ENCODE measurements at places on chromosomes 2 and 18. TPM values are rescaled to one million over a fixed set of nuclear protein-coding genes. Genes with fewer than 3 reads are reported as not detected.

Gene SP9
- total RNA-seq, result not detected

Gene ITGB6
- 0.33 TPM for total RNA-seq

Gene OXER1
- total RNA-seq, result 0.57 TPM

Gene PXDN
- 6.4 TPM for total RNA-seq

Gene GPR35
- total RNA-seq, result 5.9 TPM

Gene MC2R
- 0.05 TPM for total RNA-seq

Gene AGXT
- 0.14 TPM for total RNA-seq

Gene SH3RF3
- 3.2 TPM for total RNA-seq

Gene DNAH6
- 0.66 TPM for total RNA-seq

Gene SLC9A4
- total RNA-seq, result 0.05 TPM

Gene KATNAL2
- total RNA-seq, result 2.2 TPM

Gene NCKAP5
- 2.0 TPM for total RNA-seq

Gene UGT1A1
- total RNA-seq, result 0.09 TPM

Gene UPP2
- not detected for total RNA-seq

Gene EMILIN1
- total RNA-seq, result 9.2 TPM

DNA sequence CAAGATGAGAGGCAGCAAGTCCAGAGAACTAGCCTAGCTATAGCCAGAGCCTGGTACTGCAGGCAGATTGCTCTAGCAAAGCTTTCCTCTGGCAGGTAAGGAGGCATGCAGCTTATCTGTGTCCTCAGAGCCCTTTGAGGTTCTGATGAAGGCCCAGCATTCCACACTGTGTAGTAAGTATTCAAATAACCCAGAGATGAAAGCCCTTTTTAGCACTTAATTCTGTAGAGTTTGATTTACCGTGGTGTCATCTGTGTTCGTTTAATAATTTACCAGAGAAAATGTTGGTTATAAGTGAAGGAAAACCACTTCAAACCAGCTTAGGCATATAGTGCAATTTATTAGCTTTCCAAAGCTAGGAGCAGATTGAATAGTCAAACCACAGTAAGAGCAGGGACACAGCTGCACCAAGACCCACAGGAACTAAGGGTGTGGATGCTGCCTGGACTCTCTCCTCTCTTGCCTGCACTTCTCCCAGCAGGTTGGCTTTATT is 226.6 kb downstream of the BABAM2 start:
- no peaks in the 10 kb centered on the region for H3K36me3 ChIP-seq
- no peaks in the 10 kb centered on the region for H3K4me1 ChIP-seq
- no peak overlapping the region for H3K4me3 ChIP-seq

DNA sequence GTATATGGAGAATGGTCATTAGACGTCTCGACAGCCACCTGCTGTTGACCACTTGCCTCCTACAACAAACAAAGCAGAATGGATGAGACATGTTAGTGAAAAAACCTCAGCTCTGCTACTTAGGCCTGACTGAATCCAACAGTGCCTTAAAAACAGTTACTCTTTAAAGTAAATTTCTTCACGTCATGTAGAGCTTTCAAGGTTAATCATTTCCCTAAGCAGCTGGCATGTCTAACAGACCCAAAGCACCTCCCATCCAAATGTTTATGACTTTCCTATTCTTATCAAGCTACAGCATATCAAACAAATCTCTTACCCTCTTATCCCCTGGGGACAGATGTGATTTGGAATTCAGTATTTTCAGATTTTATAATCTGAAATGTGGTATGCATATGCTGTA is 75.6 kb upstream of the ITGB6 start:
- no peaks in the 10 kb centered on the region for H3K27me3 ChIP-seq
- H3K36me3 ChIP-seq, result peaks cover 11% of the 10 kb centered on the region
- H3K27ac ChIP-seq, result no peak overlapping the region
- no peak overlapping the region for H3K4me3 ChIP-seq

GRCh38 chr2:44817673-44818335 is 123.7 kb upstream of the SIX3 start:
- H3K27me3 ChIP-seq, result no peaks in the 10 kb centered on the region
- no peak for DNase-seq
- H3K4me3 ChIP-seq, result no peak overlapping the region

GRCh38 chr2:25853038-25853638 is 25.1 kb downstream of the ASXL2 start:
- H3K27ac ChIP-seq, result no peak overlapping the region
- no peaks in the 10 kb centered on the region for H3K4me1 ChIP-seq
- no peak for DNase-seq
- no peaks in the 10 kb centered on the region for H3K27me3 ChIP-seq
- H3K36me3 ChIP-seq, result peaks cover 6% of the 10 kb centered on the region
- no peak overlapping the region for H3K4me3 ChIP-seq

GRCh38 chr2:241965931-241966412 is 96.4 kb downstream of the RTP5 start:
- peaks cover 6% of the 10 kb centered on the region for H3K4me1 ChIP-seq
- DNase-seq, result peak; percentile 25

GRCh38 chr2:38690499-38691420 is 24.8 kb downstream of the GALM start:
- no peak for DNase-seq
- H3K4me3 ChIP-seq, result no peak overlapping the region
- H3K36me3 ChIP-seq, result peaks cover 18% of the 10 kb centered on the region
- H3K4me1 ChIP-seq, result no peaks in the 10 kb centered on the region
- H3K27me3 ChIP-seq, result no peaks in the 10 kb centered on the region

DNA sequence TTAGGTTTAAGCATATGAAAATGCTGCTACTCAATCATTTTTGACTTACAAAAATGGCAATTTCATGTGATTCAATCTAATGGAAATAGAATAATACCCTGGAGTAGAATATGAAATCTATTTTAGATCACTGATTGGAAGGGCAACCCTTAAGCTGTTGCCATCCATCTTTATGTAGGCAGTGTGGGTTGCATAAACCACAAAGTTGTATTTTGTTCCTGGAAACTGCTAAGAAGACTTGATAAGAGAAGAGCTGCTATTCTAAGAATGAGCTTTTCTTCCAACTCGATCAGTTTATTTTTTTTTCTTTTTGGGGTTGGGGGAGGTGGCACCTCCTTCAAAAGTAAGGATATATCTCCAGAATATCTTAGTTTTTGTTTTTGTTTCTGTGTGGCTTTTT is 60.2 kb downstream of the CAVIN2 start:
- DNase-seq, result no peak
- H3K27me3 ChIP-seq, result no peaks in the 10 kb centered on the region
- H3K4me3 ChIP-seq, result no peak overlapping the region

DNA sequence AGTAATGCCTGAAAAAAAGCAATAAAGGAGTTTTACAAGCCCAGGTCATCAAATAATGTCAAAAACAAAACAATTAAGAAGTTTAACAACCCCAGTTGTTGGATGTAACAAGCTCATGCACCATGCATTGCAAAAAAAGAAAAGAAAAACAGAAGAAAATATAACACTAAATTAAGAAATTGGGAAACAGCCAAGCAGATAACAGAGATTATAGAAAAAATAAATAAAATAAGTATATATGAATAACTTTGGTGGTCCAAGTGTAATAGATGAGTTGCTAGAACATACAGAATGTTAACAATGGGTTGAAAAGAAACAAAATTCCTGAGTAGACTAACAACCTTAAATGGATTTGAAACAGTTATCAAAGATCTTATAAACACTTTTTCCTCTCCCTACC is 573.1 kb upstream of the SOX11 start:
- H3K27ac ChIP-seq, result no peak overlapping the region
- H3K4me3 ChIP-seq, result no peak overlapping the region
- no peak for DNase-seq
- no peaks in the 10 kb centered on the region for H3K27me3 ChIP-seq
- no peaks in the 10 kb centered on the region for H3K4me1 ChIP-seq

DNA sequence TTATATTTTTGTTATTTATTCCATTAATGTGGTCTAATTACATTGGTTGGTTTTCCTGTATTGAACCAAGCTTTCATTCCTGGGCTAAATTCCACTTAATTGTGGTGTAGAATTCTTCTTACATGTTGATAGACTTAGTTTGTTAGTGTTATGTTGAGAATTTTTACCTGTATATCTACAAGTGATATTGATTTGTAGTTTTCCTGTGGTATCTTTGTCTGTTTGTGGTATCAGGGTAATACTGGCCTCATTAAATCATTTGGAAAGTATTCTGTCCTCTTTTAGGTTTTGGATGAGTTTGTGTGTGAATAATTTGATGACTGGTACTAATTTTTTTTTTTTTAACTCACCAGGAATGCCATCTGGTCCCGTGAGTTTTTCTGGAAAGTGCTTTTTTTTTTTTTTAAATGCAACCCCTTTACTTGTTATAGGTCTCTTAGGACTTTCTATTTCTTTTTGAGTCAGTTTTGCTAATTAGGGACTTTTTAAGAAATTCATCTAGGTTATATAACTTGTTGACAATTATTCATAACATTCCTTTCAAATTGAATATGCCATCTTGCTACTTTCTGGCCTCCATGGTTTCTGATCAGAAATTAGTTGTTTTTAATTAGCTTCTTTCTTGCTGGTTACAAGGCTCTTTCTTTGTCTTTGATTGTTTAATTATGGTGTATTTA is 232.8 kb downstream of the CCDC85A start:
- H3K4me3 ChIP-seq, result no peak overlapping the region
- no peaks in the 10 kb centered on the region for H3K4me1 ChIP-seq
- DNase-seq, result no peak
- H3K27me3 ChIP-seq, result no peaks in the 10 kb centered on the region
- no peaks in the 10 kb centered on the region for H3K36me3 ChIP-seq

DNA sequence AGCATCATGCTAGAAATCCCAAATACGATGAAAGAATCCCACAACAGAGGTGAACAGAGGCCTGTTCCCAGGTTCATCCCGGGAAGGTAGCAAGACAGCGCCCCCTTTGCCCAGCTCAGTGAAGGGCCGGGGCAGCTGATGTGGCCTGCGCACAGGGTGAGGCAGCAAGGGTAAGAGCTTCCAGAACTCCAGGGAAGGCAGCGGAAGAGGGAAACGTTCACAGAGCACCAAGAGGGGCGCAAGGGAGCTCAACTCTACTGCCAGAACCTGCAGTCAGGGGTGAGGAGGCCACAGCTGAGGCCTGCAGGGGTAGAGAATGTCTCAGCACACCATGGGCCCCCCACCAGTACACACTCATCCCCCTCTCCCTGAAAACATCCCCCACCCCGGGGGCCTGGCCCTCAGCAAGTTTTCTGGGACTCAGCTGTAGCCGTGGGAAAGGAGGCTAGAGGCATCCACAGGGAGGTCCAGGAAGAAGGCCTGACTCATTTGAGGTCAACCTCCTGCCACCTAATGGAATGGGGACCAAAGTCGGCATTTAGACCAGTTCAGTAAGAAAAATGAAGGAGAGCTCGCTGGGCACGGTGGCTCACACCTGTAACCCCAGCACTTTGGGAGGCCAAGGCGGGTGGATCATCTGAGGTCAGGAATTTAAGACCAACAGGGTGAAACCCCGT is 95.6 kb upstream of the ASAP2 start:
- no peaks in the 10 kb centered on the region for H3K27me3 ChIP-seq
- H3K4me3 ChIP-seq, result no peak overlapping the region
- no peaks in the 10 kb centered on the region for H3K36me3 ChIP-seq
- DNase-seq, result no peak
- H3K27ac ChIP-seq, result no peak overlapping the region

DNA sequence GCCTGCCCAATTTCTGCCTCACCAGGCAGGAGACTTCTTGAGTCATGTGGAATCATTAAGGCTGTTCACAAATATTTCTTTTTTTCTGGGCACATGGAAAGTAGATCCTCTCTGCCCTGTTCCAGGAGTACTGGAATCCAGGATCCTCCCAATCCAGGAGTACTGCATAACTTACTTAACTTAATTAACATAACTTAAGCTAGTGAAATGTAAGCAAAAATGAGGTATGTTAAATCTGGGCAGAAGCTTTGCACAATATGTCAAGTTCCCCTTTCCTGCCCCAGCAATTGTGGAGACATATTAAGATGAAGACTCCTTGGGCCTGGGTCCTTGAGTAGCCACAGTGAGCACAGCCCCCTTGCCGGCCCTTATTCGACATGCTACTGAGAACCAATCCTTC is 3.2 kb downstream of the CD207 start:
- H3K4me3 ChIP-seq, result no peak overlapping the region
- no peaks in the 10 kb centered on the region for H3K36me3 ChIP-seq
- no peaks in the 10 kb centered on the region for H3K4me1 ChIP-seq

GRCh38 chr18:22545066-22545760 is 127.5 kb upstream of the CTAGE1 start:
- H3K27ac ChIP-seq, result no peak overlapping the region
- no peaks in the 10 kb centered on the region for H3K4me1 ChIP-seq
- no peaks in the 10 kb centered on the region for H3K36me3 ChIP-seq
- no peaks in the 10 kb centered on the region for H3K27me3 ChIP-seq
- H3K4me3 ChIP-seq, result no peak overlapping the region
- DNase-seq, result no peak

- no peak overlapping the region for H3K27ac ChIP-seq
- peaks cover 3% of the 10 kb centered on the region for H3K36me3 ChIP-seq
- peaks cover 5% of the 10 kb centered on the region for H3K4me1 ChIP-seq
- no peak overlapping the region for H3K4me3 ChIP-seq
- DNase-seq, result no peak
- no peaks in the 10 kb centered on the region for H3K27me3 ChIP-seq
Measured at GRCh38 chr2:217812170-217812569, 190.6 kb downstream of the TNS1 start.

GRCh38 chr18:42956287-42956686 is 159.2 kb downstream of the RIT2 start:
- no peak for DNase-seq
- no peaks in the 10 kb centered on the region for H3K4me1 ChIP-seq
- no peak overlapping the region for H3K4me3 ChIP-seq
- no peaks in the 10 kb centered on the region for H3K27me3 ChIP-seq
- H3K36me3 ChIP-seq, result no peaks in the 10 kb centered on the region

- H3K27ac ChIP-seq, result no peak within 1 kb of the TSS
- no peak within 1 kb of the TSS for H3K4me3 ChIP-seq
- H3K36me3 ChIP-seq, result no peaks in the 10 kb centered on the region
- peak; percentile 9 for DNase-seq
Measured at GRCh38 chr18:26133652-26134051, at the start of gene PSMA8. PSMA8 (plus strand) TSS chr18:26133869; CDS start chr18:26133966, 97 bp downstream.

GRCh38 chr2:121375621-121376159 is 90.7 kb upstream of the TFCP2L1 start:
- H3K4me3 ChIP-seq, result no peak overlapping the region
- H3K27me3 ChIP-seq, result no peaks in the 10 kb centered on the region
- H3K36me3 ChIP-seq, result peaks cover 35% of the 10 kb centered on the region

DNA sequence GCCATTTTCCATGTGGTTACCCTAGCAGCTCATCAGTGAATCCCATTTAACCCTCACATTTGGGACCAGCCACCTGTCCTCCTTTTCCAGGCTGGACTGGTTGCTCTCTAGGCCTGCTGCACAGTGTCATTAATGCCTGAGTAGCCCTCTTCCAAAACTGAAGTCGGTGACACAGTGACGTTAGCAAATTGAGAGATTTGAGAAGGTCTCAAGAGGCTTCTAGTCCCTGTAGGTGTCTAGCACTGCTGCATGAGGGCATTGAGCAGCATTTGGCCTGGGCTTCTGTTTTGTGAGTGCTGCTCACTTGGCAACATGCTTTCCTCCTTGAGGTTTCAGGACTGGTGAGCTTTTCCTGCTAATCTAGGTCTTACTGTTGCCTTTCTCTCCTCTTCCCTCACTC is 36.7 kb downstream of the PKP4 start:
- H3K4me1 ChIP-seq, result no peaks in the 10 kb centered on the region
- H3K4me3 ChIP-seq, result no peak overlapping the region
- no peak overlapping the region for H3K27ac ChIP-seq
- no peaks in the 10 kb centered on the region for H3K36me3 ChIP-seq

GRCh38 chr2:197209742-197210408 is 100.7 kb downstream of the ANKRD44 start:
- H3K4me3 ChIP-seq, result no peak overlapping the region
- H3K27me3 ChIP-seq, result no peaks in the 10 kb centered on the region
- H3K36me3 ChIP-seq, result no peaks in the 10 kb centered on the region
- H3K4me1 ChIP-seq, result peaks cover 72% of the 10 kb centered on the region
- peak overlapping the region; percentile 80 for H3K27ac ChIP-seq

Measured in thymus (tissue), 14 donors.